ENCODE measurements at places on chromosomes 11 and 22.

GRCh38 chr22:37690901-37691504 is 4.9 kb downstream of the NOL12 start:
- H3K36me3 ChIP-seq, result peaks cover 59% of the 10 kb centered on the region
- H3K4me3 ChIP-seq, result no peak overlapping the region
- no peak overlapping the region for H3K27ac ChIP-seq

- H3K27me3 ChIP-seq, result no peaks in the 10 kb centered on the region
- H3K27ac ChIP-seq, result no peak overlapping the region
- no peaks in the 10 kb centered on the region for H3K4me1 ChIP-seq
Measured at GRCh38 chr11:128235958-128236357, 351.4 kb downstream of the ETS1 start.

DNA sequence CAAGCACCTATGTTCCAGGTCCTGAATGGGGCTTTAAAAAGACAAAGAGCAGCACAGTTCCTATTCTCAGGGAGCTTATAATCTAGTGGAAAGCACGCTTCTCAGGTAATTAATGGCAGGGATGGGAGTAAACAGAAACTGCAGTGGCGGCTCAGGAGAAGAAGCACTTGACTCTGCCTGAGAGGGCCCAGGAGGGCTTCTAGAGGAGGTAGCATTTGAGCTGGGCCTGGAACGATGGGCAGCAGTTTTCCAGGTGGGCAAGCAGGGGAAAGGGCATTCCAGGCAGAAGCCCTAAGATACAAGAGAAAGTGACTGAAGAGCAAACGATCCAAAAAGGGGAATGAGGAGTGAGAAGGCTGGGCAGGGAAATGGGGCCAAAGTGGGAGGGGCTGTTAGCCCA is 37.1 kb upstream of the CHST1 start:
- peaks cover 77% of the 10 kb centered on the region for H3K27me3 ChIP-seq
- no peak for DNase-seq
- no peak overlapping the region for H3K4me3 ChIP-seq
- H3K36me3 ChIP-seq, result no peaks in the 10 kb centered on the region
- H3K27ac ChIP-seq, result no peak overlapping the region
- no peaks in the 10 kb centered on the region for H3K4me1 ChIP-seq

GRCh38 chr22:23270212-23270733 is 90.0 kb downstream of the BCR start:
- no peak overlapping the region for H3K4me3 ChIP-seq
- no peaks in the 10 kb centered on the region for H3K4me1 ChIP-seq
- H3K27me3 ChIP-seq, result no peaks in the 10 kb centered on the region
- H3K36me3 ChIP-seq, result peaks cover 81% of the 10 kb centered on the region
- H3K27ac ChIP-seq, result no peak overlapping the region

DNA sequence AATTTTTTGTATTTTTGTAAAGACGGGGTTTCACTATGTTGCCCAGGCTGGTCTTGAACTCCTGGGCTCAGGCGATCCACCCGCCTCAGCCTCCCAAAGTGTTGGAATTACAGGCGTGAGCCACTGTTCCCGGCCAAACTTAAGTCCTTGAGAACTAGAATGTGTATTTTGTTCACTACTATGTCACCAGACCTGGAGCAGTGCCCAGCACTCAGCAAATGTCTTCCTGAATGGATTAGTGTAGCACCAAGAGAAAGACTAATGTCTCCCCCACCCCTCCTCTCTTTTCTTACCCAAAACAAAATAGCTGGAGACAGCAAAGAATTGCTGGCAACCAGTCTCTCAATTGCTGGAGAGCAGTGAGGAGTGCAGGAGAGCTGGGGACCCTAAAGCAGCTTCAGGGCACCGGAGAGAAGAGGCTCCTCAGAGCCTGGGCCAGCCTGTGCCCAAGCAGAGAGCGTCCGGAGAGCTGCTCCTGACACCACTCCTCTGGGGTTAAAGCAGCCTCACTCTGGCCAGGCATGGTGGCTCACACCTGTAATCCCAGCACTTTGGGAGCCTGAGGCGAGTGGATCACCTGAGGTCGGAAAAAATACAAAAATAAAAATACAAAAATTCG is 14.9 kb downstream of the SLC25A18 start:
- no peaks in the 10 kb centered on the region for H3K27me3 ChIP-seq
- no peak overlapping the region for H3K4me3 ChIP-seq
- DNase-seq, result peak; percentile 61
- peak overlapping the region; percentile 41 for H3K27ac ChIP-seq
- no peaks in the 10 kb centered on the region for H3K36me3 ChIP-seq
- peaks cover 14% of the 10 kb centered on the region for H3K4me1 ChIP-seq

- no peaks in the 10 kb centered on the region for H3K27me3 ChIP-seq
- H3K4me1 ChIP-seq, result peaks cover 33% of the 10 kb centered on the region
- H3K27ac ChIP-seq, result no peak overlapping the region
- peaks cover 59% of the 10 kb centered on the region for H3K36me3 ChIP-seq
- H3K4me3 ChIP-seq, result no peak overlapping the region
Measured at GRCh38 chr11:46684367-46684766, 16.1 kb downstream of the ARHGAP1 start.

- no peak for DNase-seq
- H3K27me3 ChIP-seq, result no peaks in the 10 kb centered on the region
- H3K4me3 ChIP-seq, result no peak overlapping the region
- peaks cover 19% of the 10 kb centered on the region for H3K36me3 ChIP-seq
Measured at GRCh38 chr11:96267496-96268032, 75.4 kb downstream of the MAML2 start.

GRCh38 chr11:124872741-124873140 is 7.5 kb downstream of the ROBO3 start:
- DNase-seq, result no peak
- peaks cover 13% of the 10 kb centered on the region for H3K4me1 ChIP-seq
- H3K27me3 ChIP-seq, result peaks cover 54% of the 10 kb centered on the region
- H3K36me3 ChIP-seq, result no peaks in the 10 kb centered on the region
- H3K4me3 ChIP-seq, result no peak overlapping the region
- H3K27ac ChIP-seq, result no peak overlapping the region
